NCI-H187 treated with DMSO at 0.1 percent for 48 hours (cell line): ENCODE measurements at places on chromosomes 2 and 18.

GRCh38 chr2:176146101-176146500 lies 5.2 kb upstream of the HOXD4 start:
- no peak for DNase-seq

- no peak for DNase-seq
Measured at GRCh38 chr2:218168635-218169462, 2.1 kb upstream of the CXCR1 start.

- DNase-seq, result no peak
Measured at GRCh38 chr2:109736177-109736827, 57.8 kb upstream of the RGPD5 start.

DNA sequence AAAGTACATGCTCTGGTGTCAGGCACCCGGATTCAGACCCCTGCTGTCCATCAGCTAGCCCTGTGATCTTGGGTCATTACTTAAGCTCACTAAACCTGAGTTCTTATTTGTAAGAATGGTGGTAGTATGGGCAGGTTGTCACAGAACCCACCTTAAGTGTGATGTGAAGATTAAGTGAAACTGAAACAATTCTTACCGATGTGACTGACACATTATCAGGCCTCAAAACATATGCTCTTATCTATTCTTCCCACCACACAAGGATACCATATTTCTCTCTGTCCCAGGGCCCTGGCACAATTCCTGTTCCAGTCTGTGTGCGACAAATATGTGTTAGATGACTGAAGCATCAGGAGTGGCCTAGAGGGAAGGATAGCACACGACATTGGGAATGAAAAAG lies 11.0 kb upstream of the CDC42EP3 start:
- DNase-seq, result no peak

DNA sequence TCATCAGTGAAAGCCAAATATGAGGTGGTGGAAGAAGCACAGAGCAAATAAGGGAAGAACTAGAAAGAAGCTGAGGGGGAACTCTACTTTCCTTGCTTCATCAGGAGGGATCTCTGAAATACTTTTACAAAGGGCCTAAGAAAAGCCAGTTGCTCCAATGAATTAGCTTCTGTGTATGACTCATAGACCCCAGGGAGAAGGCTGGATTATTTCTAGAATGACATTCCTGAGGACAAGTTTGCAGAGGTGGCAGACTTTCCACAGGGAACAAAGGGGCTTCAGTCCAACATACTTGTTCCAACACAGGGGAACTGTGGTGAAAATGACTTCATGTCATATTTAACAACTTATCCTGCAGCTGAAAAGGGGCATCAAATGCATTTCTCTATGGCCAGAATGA lies 29.0 kb downstream of the DOK1 start:
- no peak for DNase-seq

DNA sequence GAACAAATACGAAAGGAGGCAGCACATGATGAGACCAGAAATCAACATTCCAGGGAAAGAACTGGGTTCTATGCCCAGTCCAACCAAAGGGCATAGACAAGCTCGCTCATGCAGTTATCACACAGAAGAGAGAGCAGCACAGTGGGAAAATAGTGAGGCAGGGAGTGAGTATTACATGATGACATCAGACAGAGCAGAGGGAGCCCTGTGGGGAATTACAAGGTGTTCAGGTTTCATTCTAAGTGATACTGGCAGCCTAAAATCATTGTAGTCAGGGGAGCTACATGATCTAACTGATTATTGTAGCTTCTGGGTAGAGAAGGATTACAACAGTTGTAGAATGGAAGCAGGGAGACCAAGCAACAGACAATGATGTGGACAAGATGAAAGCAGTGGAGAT lies 658.5 kb downstream of the ARHGAP15 start:
- no peak for DNase-seq

GRCh38 chr2:100807707-100808106 lies 12.2 kb upstream of the NPAS2 start:
- DNase-seq, result no peak

- no peak for DNase-seq
Measured at GRCh38 chr18:11269257-11269656, 119.9 kb upstream of the PIEZO2 start.

DNA sequence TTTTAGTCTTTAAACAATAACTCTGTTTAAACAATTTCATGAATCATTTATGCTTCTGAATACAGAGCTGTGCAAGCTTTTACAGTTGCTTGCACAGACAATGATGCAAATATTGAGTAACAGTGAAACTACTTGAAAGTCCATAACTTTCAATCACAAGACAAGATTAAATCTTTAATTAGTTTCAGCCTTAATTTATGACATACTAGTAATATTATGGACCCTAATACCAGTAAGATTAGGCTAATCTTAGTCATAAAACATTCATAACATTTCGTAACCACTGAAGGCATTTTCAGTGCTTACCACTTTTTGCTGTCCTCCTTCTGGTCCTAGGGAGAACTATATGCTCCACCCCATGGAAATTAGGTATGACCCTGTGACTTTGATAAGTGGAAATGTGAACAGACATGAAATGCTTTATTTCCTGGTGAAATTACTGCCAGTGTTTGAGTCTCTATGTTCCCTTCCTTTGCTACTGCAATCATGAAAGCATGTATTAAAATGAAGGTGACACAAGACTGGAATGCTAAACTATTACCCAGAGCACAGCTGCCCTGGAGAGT lies 1.8 kb upstream of the COBLL1 start:
- DNase-seq, result no peak

DNA sequence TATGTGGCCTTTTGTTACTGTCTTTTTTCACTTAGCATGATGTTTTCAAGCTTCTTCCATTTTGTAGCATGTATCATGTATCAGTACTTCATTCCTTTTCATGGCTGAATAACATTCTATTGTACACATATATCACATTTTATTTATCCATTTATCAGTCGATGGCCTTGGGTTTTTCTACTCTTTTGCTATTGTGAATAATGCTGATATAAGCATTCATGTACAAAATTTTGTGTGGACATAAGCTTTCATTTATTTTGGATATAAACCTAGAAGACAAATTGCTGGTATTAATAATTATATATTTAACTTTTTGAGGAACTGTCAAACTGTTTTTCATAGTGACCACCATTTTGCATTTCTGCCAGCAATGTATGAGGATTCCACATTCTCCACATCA lies 201.1 kb downstream of the ACTR3 start:
- no peak for DNase-seq

DNA sequence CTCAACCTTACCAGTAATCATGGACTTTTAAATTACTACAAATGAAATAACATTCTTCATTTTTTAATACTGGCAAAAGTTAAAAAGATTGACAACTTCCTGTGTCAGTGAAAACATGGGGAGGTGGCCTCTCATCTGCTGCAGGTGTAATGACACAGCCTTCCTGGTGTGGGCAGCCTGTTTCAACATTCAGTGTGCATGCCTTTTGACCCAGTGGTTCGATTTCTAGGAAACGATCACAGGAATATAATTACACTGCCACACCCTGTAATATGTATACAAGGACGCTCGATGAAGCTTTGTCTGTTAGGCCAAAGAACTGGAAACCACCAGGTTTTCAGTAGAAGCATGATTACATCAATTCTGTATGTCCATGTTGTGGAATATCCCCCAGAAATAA lies 68.7 kb downstream of the MTHFD2 start:
- no peak for DNase-seq

DNA sequence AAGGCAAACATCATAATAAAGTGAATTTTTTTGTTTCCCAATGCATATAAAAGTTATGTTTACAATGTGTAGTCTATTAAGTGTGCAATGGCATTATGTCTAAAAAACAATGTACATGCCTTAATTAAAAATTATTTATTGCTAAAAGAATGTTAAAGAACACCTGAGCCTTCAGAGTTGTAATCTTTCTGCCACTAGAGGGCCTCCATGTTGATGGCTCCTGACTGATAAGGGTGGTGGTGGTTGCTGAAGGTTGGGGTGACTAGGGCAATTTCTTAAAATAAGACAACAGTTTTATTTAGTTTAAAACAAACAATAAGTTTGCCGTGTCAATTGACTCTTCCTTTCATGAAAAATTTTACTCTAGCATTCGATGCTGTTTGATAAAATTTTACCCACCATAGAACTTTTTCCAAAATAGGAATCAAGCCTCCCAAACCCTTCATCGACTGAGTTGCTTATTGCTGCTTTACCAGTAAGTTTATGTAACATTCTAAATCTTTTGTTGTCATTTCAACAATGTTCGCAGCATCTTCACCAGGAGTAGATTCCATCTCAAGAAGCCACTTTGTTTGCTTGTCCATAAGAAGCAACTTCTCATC lies 32.3 kb downstream of the MAP3K2 start:
- DNase-seq, result no peak

DNA sequence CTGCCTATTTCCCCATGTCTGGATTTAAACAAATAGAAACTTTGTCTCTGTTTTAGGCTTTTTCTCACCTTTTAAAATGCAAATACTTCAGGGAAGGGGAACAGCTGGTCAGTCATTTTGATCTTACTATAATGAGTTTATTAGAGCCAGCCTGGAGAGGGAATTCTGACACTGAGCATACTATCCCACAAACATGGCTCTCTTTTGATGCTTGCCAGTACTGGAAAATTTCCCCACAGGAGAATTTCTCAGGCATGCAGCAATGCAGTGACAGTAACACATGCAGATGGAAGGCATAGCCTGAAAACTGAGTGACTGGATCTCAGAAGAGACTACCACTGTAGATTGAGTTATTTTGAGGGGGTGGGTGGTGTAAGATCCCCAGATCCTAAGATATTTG lies 974.3 kb upstream of the CELF4 start:
- no peak for DNase-seq

GRCh38 chr2:138071720-138072719 lies 107.7 kb downstream of the HNMT start:
- DNase-seq, result peak; percentile 64

- no peak for DNase-seq
Measured at GRCh38 chr2:88167740-88168139, 2.4 kb upstream of the THNSL2 start.

GRCh38 chr2:41283079-41283775 lies 764.6 kb upstream of the PKDCC start:
- no peak for DNase-seq

DNA sequence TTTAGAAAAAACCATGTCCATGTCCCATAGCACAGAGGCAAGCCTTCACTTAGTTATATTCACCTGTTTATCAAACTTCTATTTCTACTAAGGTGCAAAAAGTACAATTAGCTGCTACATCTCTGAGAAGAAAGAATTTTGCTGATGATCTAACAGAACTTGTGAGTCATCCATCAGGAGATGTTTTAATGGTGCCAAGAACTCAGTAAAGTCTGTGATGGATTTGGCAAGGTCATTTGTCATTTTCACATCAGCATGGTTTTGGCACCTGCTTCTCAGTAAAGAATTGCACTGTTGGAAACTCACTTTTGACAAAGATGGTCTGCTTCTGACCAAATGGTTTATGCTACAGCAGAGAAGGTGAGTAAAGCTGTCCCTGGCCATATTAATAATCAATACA lies 195.7 kb upstream of the TMEFF2 start:
- DNase-seq, result no peak

- no peak for DNase-seq
Measured at GRCh38 chr2:21363364-21363763, 239.6 kb downstream of the TDRD15 start.

DNA sequence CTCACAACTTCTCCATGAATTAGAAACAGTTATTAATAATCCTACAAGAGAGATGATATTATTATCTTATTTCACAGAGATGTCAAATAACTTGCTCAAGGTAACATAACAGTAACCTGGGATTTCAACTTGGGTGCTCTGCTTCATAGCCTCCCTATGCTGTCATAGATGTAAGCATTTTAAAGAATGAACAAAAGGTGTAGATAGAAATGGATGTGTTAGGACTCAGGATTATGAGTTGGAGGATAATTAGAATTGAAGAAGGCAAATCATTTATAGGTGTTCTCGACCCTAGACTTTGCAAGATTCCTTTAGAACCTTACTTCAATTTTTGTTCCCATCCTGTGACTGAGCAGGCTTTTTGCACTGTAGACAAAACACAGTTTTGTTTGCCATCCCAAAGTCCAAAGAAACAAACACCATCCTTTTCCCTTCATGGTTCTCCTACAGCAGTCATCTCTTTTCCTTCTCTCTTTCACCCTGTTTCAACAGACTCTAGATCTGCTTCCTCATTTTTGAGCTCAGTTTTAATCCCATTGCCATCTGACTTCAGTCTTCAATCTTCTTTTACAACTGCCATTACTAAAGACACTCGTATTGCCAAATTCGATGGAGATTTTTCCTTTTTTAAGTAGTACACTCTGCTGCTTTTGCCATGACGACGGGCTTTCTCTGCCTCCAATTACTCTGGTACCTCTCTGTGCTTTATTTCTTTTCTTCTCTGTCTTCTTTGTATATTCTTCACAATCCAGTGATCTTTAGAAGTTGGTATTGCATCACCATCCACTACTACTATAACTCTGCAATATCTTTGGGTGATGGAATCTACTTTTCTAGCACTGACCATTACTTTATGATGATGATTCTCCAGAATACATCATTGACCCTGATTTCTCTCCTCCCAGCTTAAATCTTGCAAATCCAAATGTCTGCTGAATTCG lies 4.5 kb downstream of the HNMT start:
- no peak for DNase-seq

GRCh38 chr2:145572238-145572637 lies 1052.3 kb upstream of the ZEB2 start:
- DNase-seq, result no peak

DNA sequence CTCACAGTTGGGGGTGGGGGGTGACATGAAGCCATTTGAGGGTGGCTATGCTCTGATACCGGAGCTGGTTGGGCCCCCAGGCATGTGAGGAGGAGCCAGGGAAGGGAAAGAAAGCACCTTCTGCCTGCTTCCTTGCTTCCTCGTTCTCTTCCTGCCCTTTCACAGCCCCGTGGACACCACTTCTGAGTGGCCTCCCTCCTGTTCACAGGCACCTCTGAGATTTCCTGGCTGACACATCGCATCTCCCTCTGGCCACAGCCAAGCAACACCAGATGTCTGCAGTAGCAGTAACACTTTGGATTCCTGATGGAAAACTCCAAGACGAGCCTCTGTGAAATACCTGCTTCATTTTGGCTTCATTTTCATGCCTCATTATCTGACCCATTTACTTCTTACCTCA lies 64.7 kb upstream of the ST3GAL5 start:
- DNase-seq, result no peak

DNA sequence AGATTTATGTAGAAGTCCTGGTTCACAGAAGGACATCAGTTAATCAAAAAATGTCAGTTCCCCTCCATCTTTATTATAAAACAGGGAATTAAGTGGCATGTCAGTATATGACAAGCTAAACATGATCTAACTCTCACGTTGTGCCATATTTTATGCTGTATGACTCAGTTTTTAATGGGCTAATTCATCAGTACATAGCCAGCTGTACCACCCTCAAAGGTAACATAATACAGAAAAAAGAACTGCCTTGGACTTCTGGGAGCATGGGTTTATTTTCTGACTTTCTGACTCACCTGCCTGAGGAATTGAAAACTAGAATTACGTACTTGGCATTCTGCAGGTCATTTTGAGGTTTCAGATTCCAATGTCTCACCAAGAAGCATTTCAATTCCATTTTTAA lies 135.7 kb downstream of the CMPK2 start:
- DNase-seq, result no peak

- DNase-seq, result no peak
Measured at GRCh38 chr2:216306868-216307267, 65.4 kb downstream of the MARCHF4 start.

GRCh38 chr2:46188041-46188716 lies 109.0 kb upstream of the EPAS1 start:
- no peak for DNase-seq

GRCh38 chr18:67730886-67731285 lies 214.4 kb upstream of the DSEL start:
- no peak for DNase-seq
